Common myeloid progenitor, CD34-positive (primary cell): ENCODE measurements at places on chromosomes 6 and 20.

- DNase-seq = peak; percentile 62
These were observed 22.2 kb downstream of the XRN2 start for GRCh38 chr20:21325296-21325695.

- peak; percentile 16 for DNase-seq
These were observed 53.6 kb upstream of the AGPAT4 start for GRCh38 chr6:161327360-161327953.

DNA sequence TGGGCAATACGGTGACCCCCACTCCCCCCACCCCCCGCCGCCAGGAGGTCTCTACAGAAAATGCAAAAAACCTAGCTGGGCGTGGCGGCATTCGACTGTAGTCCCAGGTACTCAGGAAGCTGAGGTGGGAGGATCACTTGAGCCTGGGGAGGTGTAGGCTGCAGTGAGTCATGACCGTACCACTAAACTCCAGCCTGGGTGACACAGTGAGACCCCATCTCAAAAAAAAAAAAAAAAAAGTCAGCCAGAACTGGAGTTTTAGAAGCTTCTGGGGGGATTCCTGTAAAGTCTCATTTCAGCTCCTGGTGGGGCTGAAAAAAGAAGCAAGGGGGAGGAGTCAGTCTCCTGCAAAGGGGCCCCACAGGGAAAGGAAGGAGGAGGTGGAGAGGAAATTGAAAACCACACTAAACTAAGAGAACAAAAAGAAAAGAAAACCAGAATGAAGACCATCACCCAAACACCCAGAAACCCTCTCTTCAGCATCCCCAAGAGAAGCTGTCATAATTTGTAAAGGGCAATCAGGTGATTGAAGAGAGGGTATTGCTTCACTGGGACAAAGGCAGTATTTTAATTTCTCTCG is 50.4 kb downstream of the NOL4L start:
- peak; percentile 79 for DNase-seq

- no peak for DNase-seq
These were observed 150.4 kb downstream of the PCSK2 start for GRCh38 chr20:17377231-17377630.

DNA sequence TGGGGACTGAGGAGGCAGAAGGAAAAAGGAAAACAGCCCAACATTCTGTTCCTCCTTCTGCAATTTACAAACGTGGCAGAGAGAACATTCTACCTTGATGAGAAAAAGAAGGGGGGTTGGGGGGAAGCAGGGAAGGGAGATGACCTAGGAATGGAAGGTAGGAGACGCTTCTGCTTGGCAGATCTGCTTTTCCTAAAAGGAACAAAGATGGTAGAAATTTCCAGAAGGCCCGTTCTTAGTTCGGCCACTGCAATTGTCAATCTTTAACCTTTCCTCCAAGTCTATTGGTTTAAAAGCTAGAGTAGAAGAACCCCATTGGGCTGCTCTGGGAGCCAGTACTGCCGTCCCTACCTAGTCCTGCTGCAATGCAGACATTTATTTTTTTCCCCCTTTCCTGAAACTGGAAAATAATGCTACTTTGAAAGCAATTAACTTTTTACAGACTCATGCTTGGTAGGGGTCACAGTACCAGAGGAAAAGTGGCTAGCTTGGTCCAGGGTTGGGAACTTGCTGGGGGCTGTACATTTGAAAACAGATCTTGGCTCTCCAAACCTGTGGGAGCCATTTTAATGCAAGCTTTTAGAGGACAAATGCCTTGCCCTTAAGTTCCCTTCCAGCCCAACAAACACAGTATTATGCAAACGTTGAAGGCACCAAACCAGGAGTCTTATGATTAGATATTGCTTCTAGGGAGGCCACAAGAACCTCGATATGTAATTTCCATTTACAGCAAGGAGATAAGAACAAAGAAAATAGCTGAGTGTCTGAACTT is 2.6 kb downstream of the ZMYND8 start:
- peak; percentile 44 for DNase-seq

GRCh38 chr20:63051186-63051860 is 44.6 kb upstream of the BHLHE23 start:
- DNase-seq = no peak

DNA sequence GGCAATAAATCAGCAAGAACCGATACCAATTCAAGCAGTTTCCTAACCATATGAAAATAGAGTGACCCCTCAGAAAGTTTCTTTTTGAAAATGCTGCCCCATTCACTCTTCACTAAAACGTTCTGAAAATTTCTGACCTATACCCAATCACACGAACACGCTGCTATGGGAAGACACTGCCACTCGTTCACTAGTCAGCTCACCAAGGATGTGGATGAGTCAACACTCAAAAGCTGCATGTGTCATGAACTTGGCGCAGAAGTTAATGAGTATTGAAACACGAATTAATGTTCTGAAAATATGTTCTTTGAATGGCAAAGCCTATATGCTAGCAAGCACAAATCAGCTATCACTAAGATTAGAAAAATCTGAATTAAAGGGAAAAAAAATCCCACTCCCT is 84.2 kb downstream of the PREP start:
- no peak for DNase-seq

GRCh38 chr6:90285042-90285481 is 11.6 kb downstream of the BACH2 start:
- peak; percentile 50 for DNase-seq

- DNase-seq = no peak
These were observed 17.9 kb upstream of the KIF25 start for GRCh38 chr6:167979436-167980139.

DNA sequence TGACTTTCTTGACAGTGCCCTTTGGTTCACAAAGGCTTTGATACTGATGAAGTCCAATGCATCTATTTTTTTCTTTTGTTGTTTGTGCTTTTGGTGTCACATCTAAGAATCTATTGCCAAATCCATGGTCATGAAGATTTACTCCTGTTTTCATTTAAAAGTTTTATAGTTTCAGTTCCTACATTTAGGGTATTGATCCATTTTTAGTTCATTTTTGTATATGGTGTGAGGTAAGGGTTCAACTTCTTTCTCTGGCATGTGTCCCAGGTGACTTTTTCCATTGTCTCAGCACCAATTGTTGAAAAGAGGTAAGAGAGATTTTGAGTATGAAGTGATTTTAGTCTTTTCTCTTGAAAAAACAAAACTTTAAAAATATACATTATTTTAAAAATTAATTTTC is 260.6 kb downstream of the GMPR start:
- DNase-seq = no peak

DNA sequence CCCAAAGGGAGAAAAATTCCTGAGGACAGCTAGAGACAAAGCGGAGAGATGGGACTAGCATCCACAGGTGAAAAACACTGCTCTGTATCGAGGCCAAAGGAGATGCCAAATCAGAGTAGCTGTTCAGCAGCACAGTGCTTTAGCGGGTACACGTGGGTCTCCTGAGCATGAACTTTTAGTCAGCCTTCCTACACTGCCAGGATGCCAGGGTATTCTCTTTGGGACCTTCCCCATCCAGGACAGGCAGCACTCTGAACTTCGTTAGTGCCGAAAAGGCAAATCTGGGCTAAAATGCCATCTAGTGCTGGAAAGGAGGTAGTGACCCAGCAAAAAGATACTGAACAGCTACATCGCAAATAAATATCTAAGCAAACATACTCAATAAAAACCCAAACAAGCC is 64.9 kb downstream of the C6orf58 start:
- DNase-seq = no peak

DNA sequence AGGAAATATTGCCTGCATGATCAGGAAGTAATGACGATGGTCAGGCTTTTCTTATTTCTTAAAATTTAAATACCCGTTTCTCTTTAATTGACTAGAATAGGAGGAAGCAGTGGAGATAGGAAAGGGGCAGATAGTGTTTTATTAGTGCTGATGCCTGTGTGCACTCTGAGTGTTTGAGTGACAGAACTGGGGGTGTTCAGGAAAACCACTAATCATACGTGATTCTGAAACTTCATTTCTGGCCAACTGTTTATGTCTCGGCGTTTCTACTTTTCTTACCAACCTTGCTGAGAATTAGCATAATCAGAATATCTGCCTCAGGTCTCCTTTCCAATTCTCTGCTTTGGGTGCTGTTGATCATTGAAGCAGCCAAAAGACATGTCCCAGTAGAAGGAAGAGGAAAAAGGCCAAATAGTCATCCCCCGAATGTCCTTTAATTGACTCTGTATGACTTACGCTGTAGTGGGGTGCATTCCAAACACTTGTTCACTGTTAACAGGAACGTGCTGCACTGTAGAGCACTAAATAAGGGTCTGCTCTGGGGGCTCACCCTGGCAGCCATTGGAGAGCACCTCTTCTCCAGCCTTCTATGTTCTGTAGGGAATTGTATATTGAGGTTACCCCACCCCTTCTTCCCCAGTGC is 152.9 kb downstream of the JARID2 start:
- DNase-seq = no peak

DNA sequence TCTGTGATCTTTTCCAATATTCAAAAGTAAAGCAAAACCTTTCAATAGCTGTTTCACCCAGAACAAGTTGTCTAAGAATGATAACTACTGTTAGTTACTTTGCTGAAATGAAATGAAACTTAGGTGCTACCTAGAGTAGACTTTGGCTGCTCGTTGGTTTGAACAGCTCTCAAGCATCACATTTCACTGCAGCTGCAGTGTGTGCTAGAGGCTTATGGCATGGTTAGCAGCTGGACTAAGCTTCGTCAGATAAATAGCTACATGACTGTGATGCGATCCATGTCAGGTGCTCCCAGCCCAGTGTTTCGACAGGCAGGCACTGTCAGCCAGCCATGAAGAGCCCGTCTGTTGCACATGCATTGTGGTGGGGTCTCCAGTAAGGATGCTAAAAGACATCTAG is 201.1 kb downstream of the TFAP2B start:
- DNase-seq = no peak

DNA sequence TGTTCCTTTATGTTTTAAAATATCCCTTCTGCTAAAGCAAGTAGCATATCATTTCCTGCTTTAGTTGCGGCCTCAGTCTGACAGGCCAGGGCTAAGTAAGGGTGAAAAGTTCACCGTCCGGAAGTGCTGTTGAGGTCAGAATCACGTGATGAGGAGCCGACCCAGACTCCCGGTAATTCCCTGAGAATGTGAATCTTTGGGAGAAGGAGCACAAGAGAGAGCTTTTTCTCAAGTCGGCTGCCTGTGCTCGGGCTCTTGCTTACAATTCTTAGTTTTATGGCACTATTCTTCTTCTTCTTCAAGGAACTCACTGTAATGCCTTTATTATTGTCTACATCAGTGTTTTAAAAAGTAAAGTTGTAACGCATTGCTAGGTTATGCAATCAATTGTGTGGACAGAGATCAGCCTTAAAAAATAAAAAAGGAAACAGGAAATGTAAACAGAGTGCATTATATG is 309.3 kb downstream of the PRL start:
- peak; percentile 83 for DNase-seq

GRCh38 chr6:102026649-102027048 is 633.1 kb downstream of the GRIK2 start:
- DNase-seq = no peak

DNA sequence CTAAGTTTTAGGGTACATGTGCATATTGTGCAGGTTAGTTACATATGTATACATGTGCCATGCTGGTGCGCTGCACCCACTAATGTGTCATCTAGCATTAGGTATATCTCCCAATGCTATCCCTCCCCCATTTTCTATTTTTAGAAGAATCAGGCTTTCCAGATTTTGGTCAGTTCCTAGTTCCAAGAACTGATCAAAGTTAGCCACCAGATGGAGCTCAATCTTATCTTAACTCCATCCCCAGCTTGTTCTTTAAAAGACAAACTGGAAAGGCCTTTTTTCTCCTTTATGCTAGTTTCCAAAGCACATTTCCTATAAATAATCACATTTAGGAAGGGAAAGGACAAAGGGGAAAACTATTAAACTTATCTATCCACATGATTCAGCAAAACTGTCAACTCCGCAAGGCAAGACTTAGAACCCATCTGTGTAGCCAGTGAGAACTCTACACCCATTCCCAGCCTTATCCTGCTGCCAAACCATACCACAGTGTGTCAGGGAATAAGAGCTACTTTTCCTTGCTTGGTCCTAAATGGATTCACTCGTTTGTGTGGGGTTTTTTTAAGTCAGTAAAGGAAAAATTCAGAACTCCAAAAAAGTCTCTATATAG is 22.8 kb upstream of the KHDC1 start:
- DNase-seq = peak; percentile 67

GRCh38 chr6:136967876-136968752 is 46.0 kb downstream of the SLC35D3 start:
- DNase-seq = peak; percentile 79

DNA sequence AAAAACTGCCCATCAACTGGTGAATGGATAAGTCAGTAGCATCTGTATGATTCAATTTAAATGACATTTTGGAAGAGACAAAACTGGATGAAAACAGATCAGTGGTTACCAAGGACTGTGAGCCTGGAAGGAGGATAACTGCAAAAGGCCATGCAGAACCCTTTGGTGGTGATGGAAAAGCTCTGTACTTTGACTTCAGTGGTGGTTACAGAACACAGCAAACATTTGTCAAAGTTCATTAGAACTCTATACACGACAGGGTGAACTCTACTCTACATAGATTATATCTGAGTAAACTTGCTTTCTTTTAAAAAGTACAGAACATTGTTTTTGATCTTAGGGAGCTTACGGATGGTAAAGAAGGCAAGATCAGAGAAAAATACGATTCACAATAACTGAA is 111.9 kb upstream of the HTR1E start:
- no peak for DNase-seq

DNA sequence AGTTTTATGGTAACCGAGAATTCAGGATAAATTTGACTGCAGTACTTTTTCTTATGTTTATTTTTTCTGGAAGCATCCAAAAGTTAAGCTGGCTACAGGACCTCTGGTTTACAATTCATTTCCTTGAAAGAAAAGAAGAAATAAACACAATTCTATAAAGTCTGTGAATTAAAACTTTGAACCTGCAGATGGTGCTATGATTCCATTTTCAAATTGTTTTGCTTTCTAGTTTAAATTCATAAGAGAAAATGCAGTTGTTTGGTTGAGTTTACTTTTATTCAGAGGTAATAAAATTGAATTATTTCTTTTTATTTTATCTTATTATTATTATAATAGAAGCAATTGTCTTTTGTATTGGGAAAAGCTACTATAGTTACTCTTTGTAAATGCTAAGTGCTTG is 1.8 kb upstream of the VIP start:
- DNase-seq = peak; percentile 60

- DNase-seq = peak; percentile 27
These were observed 52.5 kb upstream of the SLC22A16 start for GRCh38 chr6:110528930-110529325.

DNA sequence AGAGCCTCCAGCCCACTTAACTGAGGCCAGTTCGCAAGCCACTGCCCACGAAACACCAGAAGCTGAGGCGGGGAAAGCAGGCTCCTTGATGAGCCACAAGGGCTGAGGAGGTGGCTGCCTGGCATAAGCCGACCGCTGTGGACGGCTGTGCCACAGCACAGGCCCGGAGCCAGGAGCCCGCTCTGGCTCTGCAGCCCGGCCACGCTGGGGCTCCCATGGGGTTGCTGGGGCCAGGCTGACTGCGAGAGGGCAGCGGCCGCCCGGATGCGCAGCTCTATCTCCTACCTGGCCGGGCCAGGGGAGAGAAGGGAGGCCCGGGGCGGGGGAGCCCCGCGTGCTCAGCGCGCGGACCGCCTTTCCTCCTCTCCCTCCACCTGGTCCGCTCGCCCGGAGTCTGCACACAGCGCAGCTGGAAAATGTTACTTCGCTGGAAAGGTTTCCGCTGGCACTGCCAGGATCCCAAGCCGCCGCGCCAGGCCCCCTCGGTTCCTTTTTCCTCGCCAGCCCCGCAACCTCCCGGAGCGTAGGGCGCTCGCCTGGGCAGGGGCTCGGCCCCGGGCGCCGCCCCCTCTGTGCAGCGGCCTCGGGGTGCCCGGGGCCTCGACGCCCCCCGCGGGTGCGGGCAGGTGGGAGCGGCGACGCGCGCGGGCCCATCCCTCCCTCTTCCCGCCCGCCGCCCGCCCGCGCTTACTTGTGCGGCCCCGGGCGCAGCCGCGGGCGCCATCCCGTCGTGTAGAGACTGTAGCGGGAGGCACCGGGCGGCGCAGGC is 657 bp downstream of the EMILIN3 start:
- DNase-seq = peak; percentile 29
